Mesothelial cell of epicardium (in vitro differentiated cells): ENCODE measurements at places on chromosomes 13 and 19. TPM values are rescaled to one million over a fixed set of nuclear protein-coding genes. Genes with fewer than 3 reads are reported as not detected.

DNA sequence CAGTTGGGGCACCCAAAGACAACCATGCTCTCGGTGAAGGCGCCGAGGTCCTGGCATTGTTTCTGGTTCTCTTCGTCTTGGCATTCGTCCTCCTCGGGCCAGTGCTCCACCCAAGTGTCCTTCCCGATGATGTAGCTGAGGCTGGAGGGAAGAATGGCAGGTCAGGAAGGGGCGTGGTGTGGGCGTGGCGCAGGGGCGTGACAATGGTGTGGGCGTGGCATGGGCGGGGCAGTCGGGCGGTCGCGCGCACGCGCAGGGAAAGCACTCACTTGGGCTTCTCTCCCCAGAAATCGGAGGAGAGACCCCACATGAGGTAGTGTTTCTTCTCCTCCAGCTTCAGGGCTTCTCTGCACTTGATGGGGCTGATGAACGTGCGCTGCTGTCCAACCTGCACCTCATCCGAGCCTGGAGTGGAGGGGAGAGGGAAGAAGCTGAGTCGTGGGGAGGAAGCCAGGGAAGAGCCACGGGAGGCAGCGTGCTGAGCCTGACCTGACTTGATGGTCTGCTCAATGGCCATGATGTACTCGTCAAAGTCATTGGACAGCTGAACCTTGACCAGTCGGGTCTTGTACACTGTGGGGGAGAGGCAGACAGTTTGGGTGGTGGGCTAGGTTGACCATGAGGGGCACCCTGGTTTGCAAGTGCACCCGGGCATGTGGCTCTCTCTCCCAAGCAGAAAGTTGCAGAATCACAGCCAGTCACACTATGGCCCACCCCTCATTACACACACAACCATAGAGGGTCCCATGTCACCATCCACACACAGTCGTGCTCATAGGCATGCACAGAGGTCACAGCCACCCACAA is 8.1 kb upstream of the TNFSF14 start:
- H3K4me3 ChIP-seq, result peak overlapping the region; percentile 27
- peak; percentile 39 for DNase-seq
- peaks cover 4% of the 10 kb centered on the region for H3K4me1 ChIP-seq
- H3K27me3 ChIP-seq, result peaks cover 16% of the 10 kb centered on the region
- peaks cover 2% of the 10 kb centered on the region for H3K36me3 ChIP-seq

GRCh38 chr19:29927944-29928625 is 14.0 kb upstream of the URI1 start:
- no peak for DNase-seq
- H3K27ac ChIP-seq, result no peak overlapping the region

GRCh38 chr13:96018135-96018534 is 35.1 kb downstream of the UGGT2 start:
- DNase-seq, result no peak
- no peaks in the 10 kb centered on the region for H3K4me1 ChIP-seq
- peaks cover 26% of the 10 kb centered on the region for H3K36me3 ChIP-seq
- H3K27me3 ChIP-seq, result no peaks in the 10 kb centered on the region

GRCh38 chr19:5977222-5977784 is 637 bp downstream of the RANBP3 start:
- peak overlapping the region; percentile 97 for H3K4me3 ChIP-seq
- peaks cover 37% of the 10 kb centered on the region for H3K4me1 ChIP-seq
- H3K27ac ChIP-seq, result peak overlapping the region; percentile 98
- H3K27me3 ChIP-seq, result no peaks in the 10 kb centered on the region
- DNase-seq, result no peak

DNA sequence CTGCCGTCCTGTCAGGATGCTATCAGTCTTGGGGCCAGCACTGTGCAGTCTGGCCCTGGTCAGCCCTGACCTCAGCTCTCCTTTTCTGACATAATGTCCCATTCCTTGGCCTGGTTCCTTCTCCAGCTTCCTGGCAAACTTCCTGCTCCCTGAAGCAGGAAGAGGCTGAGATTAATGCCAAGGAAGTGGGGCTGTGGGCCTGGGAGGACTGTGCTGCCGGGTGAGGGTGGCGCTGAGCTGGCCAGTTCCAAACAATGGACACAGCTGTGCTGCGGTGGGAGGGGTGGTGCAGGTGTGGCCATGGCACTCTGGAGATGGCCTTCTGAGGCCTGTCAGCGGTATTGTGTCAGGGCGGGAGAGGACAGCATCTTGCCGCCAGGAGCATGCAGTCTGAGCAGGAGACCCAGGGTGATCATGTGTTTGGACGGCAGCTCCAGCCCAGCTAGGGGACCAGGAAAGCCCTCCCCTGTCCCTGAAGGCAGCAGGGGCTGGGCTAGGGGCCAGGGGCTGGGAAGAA is 30.9 kb downstream of the TUBA3C start:
- H3K27me3 ChIP-seq, result no peaks in the 10 kb centered on the region
- DNase-seq, result no peak
- no peak overlapping the region for H3K4me3 ChIP-seq
- H3K27ac ChIP-seq, result no peak overlapping the region
- no peaks in the 10 kb centered on the region for H3K4me1 ChIP-seq

DNA sequence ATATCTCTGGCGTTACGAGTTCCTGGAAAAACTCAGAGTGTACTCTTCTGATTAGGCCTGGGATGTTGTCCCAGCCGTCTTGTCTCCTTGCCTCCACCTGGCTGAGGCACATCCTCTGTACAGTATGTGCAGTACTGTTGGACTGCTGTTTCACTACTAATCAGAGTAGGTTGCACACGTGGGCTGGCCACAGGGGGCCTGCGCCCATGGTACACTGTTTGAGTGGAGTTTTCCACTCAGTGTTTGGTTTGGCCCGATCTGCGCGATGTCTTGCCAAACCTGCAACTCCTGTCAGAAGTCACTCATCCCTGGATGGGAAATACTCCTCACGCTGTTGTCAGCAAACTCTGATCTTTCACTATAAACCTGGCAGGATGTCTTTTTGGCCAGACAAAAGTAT is 189.6 kb upstream of the CSNK1A1L start:
- no peaks in the 10 kb centered on the region for H3K27me3 ChIP-seq
- no peaks in the 10 kb centered on the region for H3K4me1 ChIP-seq
- DNase-seq, result no peak
- H3K36me3 ChIP-seq, result no peaks in the 10 kb centered on the region

The COL4A2 gene
- total RNA-seq, result 432 to 469 TPM (median 449 TPM) in 3 replicates
